Epithelial cell of proximal tubule (primary cell): ENCODE measurements at places on chromosomes 5 and 9. TPM values are rescaled to one million over a fixed set of nuclear protein-coding genes. Genes with fewer than 3 reads are reported as not detected.

The KIF12 gene
- total RNA-seq: 13.5 and 39.3 TPM in 2 replicates

The C5orf52 gene
- total RNA-seq: not detected in 2 replicates

The FGF1 gene
- 1.2 and 4.7 TPM in 2 replicates for total RNA-seq

The MSX2 gene
- 1.1 and 3.7 TPM in 2 replicates for total RNA-seq

The IFNA21 gene
- not detected in 2 replicates for total RNA-seq

The CCDC192 gene
- total RNA-seq: not detected in 2 replicates

The GFI1B gene
- total RNA-seq: not detected in 2 replicates

The SPATA31E1 gene
- total RNA-seq: not detected in 2 replicates

The TSSK1B gene
- total RNA-seq: not detected in 2 replicates

GRCh38 chr9:137351781-137352501 is 49.9 kb upstream of the NRARP start:
- DNase-seq: no peak

GRCh38 chr9:27468462-27469110 is 55.5 kb upstream of the IFNK start:
- DNase-seq: no peak

GRCh38 chr5:127101533-127101932 is 28.2 kb upstream of the C5orf63 start:
- DNase-seq: no peak

GRCh38 chr9:95479330-95479729 is 37.4 kb downstream of the PTCH1 start:
- DNase-seq: no peak

- DNase-seq: no peak
Observed at GRCh38 chr9:84997472-84997871, 327.9 kb downstream of the NTRK2 start.

DNA sequence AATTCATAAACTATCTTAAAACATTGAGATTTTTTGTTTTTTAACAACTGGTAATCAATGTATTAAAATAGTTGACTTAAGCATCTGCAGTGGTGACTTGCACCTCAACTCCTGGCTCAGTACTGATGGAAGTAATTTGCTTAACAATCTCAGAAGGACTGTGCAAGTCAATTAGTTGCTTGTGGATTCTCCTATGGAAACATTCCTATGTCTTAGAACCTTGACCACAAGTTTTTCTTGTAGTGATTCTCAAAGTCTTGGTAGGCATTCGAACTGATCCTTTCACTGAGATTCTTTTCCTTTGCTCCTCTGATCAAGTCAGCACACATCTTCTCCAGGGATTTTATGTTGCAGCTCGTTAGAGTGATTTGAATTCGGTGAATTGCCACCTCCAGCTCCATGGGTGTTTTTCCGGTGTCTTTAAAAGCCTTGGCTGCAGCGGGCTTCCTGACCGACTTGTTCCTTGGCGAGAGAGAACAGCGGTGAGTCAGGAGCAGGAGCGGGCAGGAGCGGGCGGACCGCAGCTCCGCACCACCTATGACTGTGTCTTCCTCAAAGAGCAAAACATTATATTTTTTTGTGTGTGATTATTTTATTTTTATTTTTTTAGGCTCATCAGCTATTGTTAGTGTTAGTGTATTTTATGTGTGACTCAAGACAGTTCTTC is 21.1 kb downstream of the HMGXB3 start:
- no peak for DNase-seq

DNA sequence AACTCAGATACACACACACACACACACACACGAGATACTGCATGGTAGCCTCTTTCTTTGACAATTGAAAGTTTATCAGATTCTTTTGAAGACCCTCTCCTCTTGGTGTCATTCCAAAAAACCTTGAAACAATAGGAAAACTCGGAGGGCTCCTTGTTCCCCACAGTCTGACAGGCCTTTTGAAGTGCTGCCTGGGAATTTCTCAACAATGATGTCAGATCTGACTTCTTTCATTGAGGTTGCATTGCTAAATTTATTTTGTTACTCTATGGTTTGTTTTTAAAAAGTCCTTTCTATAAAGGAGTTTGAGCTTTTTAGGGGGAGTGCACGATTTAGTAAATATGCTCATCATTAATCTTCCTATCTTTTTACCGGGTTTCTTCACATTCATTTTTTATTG is 583.9 kb downstream of the SEMA5A start:
- DNase-seq: no peak

- no peak for DNase-seq
Observed at GRCh38 chr5:112306956-112307355, 112.1 kb downstream of the EPB41L4A start.

GRCh38 chr5:4831325-4831724 is 308.8 kb upstream of the ADAMTS16 start:
- no peak for DNase-seq

GRCh38 chr9:89983411-89983810 is 378.6 kb downstream of the GADD45G start:
- DNase-seq: no peak

- no peak for DNase-seq
Observed at GRCh38 chr9:120310035-120310434, 269.9 kb downstream of the CDK5RAP2 start.

GRCh38 chr9:115770521-115770920 is 383.1 kb upstream of the PAPPA start:
- no peak for DNase-seq

DNA sequence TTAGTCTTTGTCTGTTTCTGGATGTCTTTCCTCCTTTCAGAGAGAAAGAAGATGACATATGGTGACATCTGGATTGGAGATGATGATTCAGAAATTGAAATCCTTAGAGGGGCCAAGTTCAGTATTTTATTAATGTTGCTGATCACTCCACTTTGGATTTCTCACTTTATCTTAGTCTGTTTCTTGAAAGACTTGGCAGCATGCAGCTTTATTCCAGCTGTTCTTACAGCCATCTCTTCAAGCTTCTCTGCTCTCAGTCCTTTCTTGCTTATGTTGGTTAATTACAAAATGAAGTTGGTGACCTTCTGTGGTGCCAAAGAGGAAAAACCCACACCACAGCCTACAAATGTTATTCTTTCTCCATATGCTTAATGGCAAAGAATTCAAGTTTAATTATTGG is 62.1 kb downstream of the SNCAIP start:
- DNase-seq: no peak

DNA sequence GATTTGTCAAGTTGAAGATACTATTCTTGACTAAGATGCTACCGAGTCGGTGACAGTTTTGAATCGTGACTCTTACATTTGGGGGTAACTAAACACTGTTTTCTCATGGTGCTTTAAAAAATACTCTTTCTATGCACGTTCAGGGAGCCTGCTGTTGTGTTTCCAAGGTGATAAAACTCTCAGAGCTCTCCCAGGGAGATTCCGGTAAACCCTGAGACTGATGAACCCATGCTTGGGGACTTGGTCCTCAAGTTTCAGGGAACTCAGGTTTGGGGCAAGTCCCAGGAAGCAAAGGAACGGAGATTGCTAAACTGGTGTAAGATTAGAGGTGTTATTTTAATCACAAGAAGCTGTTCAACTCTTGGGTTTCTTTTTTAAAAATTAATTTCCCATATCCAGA is 1.4 kb downstream of the GDA start:
- no peak for DNase-seq

DNA sequence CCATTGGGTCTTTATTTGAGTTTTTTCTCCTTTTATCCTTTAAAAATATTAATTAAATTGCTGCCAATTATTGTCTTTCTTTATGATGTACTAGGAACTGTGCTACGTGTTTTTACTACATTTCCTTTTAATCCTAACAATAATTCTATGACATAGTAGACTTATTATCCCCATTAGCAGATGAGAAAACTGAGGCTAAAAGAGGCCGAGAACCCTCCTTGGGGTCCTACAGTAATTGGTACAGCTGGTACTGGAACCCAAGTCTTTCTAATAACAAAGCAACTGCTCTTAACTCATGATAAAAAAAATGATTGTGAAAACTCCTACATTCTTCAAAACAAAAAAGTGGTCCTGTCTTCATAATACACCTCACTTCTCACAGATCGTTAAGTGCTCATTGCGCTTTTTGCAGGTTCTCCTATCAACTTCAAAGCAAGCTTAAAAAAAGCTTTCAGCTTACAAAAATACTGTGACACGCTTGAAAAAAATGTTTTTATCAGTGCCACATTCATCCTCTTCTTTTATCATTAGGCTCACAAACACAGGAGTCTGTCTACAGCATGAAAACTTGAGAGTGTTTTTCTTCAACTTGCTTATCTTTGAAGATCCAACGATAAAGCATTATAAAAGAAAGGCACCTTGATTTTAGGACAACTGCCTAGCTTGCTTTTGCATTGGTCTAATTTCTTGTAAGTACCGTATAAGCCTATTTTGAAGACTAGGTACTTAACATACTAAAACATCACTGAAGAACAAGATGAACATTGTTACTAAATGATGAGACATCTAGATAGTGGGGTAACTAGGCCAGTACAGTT is 32.4 kb downstream of the FYB1 start:
- no peak for DNase-seq
